ENCODE measurements at places on chromosomes 5 and 9. TPM values are rescaled to one million over a fixed set of nuclear protein-coding genes. Genes with fewer than 3 reads are reported as not detected.

GRCh38 chr5:172659909-172660628, 19.0 kb downstream of the NEURL1B start:
- no peak for DNase-seq

DNA sequence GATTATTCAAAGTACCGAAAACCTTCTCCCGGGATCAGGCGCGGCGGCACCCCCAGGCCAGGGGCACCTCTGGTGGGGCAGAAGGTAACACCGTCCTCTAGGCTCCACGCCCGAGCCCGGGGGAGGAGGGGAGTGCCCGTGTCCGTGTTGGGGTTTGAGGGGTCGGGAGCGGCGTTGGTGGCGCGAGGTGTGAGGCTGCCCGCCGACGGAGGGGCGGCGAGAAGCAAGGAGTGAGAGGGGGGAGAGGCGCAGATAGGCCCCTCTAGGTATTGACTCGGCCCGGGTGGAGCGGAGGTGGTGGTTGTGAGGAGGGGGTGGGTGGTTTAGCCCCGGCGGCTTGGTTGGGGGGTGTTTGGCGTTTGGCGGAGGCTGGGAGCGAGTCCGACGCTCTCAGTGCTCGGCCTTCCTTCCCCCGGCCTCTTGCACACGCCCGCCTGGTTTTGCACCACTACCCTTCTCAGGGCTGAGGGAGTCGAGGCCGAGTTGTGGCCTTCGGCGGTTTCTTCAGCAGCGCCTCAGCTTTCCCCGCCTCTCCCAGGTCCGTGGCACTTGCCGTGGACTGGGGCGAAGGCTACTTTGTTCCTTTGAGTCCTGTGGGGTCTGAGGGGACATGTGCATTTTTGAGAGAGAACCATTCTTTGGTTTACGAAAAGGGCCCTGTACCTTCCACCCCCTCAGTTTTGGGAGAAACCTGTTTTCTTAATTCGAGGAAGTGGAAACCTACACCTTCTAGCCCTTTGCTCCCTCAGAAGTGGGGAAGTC, 450 bp downstream of the GPBP1 start:
- peak; percentile 25 for DNase-seq

- no peak for DNase-seq
Observed at GRCh38 chr5:157245476-157245875, 20.4 kb upstream of the CYFIP2 start.

DNA sequence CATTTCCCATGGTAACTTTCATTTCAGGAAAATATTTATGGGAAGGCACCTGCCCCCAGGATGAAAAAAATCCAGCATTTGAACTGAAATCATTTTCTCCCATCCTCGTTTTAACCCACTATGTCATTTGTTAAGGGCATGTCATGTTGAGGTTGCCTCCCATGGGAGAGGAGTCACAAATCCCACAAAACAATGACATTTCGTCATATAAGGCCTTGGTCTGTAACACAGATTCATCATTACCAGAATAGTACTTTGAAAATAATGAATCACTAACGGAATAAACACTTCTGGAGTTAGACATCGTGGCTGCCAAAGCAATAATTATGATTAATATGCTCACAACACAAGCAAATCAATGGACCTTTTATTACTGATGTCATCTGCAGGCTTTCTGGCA, 274.1 kb downstream of the NDUFS4 start:
- DNase-seq: no peak

DNA sequence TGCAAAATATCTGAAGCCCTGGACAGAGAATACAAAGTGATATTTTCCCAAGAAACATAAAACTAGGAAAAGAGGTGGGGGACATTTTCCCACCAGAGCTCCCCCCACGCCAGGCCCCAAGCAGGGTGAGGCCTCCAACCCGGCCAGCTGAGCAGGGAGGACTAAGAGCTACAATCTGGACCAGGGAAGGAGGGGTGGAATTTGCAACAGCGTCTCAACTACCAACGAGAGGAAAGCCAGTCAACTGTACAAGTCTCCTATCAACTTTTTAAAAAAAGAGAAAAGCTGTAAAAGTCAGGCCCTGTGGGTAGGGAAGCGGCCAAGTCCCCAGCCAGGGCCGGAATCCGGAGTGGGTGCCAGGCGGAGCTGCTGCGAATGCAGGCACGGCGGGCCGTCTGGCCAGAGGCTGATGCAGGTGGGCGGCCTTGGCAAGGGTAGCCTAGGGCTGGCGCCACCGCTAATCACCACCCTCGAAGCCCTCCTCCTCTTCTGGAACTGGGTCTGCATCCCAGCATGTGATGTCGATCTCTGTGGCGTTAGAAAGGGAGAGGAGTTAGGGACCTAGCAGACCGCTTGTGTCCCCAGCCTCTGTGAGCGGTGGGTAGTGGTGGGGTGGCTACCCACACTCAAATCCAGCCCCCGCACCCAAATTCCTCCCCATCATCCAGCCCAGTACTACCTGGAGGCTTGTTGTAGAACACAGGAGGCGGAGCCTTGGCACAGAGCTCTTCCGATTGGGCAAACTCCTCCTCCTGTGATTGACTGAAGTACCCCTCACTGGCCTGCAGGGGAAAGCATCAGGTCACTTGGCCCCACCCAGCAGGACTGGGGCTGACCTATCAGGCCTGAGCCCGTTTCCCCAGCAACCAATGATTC, 10.6 kb downstream of the PRR7 start:
- DNase-seq: peak; percentile 71

DNA sequence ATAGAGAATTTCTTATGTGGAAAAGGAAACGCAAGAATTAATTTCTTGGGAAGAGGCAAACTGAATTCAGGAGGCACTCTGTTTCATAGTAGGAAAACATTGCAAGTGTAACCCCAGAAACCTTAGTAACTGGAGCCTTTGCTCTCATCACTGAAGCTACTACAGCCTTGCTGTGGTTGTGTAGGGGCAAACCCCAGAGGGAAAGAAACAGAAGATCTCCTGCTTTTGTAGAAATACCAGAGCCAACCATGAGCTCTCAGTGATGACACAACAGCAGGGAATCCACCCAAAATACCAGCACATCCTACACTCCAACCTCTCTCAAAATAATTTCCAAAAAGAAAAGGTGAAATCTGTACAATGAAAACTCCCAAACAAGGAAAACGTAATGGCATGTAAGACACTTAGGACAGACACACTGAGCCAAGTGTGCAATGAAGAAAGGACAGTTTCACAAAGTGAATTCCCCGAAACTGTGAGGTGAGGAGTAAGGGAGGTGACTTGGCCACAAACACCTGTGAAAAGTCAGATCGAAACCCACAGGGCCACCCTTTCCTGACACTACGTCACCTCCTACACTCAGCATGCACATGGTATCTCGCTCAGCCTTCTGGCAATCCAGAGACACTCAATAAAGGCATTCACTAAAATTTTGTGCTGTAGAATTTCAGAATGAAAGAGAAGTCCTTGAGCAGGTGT, 8.5 kb upstream of the ACSL6 start:
- DNase-seq: no peak

GRCh38 chr5:17381932-17382331, 116.1 kb upstream of the TAF11L2 start:
- no peak for DNase-seq

- DNase-seq: no peak
Observed at GRCh38 chr9:89774858-89775370, 170.1 kb downstream of the GADD45G start.

- DNase-seq: no peak
Observed at GRCh38 chr5:174084691-174085154, 39.2 kb downstream of the NSG2 start.

- no peak for DNase-seq
Observed at GRCh38 chr9:132042324-132042723, 37.3 kb downstream of the MED27 start.

DNA sequence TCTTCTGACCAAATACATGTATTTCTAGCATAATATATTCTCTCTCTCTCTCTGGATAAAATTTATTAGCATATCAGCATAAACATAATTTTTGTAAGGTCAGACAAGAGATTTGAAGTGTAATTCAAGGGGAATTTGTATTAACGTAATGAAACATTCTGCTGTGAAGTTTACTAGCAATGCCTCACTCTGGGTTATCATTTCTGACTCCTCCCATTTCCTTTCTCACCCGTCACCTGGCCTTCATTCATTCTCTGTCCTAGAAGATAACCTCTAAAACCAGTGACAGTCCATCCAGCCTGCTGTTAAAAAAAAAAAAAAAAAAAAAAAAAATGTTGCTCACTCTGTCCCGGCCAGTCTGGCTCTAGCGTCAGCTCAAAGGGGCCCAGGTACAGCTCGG, 27.1 kb downstream of the GRAMD2B start:
- no peak for DNase-seq

GRCh38 chr5:6601271-6601670, 31.6 kb downstream of the NSUN2 start:
- no peak for DNase-seq

DNA sequence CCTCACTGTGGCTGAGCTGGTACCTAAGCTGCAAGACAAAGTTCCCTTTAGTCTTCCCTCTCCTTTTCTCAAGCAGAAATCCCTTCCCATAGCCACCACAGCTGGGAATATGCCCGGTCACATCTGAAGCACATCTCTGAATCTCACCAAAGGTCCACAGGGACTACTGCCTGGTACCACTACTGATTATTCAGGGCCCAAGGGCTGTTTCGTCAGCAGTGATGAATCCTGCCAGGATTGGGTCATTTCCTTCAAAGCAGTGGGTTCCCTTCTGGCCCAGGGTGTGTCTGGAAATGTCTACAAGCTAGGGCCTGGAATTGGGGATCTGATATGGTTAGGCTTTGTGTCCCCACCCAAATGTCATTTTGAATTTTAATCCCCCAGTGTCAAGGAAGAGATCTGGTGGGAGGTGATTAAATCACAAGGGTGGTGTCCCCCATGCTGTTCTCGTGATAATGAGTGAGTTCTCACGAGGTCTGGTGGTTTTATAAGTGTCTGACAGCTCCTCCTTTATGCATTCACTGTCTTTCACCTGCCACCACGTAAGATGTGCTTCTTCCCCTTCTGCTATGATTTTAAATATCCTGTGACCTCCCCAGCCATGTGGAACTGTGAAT, 83.2 kb upstream of the FST start:
- no peak for DNase-seq

DNA sequence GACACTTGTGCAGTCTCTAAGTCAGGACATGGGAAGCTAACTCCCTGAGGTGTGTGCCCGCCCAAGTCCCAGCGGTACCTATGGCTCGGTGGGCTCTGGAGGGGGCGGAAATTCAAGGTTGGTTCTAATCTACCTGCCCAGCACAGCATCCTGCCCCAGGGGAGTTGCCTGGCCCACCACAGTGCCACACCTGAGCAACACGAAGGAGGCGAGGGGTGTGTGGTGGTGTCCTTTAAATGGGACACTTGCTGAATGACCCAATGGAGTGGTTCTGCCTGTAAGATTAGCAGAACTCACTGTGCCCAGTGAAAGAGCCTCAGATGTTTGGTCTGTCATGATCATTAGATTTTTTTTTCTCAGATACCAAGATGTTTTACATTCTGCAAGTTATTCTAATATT, 70.7 kb upstream of the OTULINL start:
- no peak for DNase-seq

DNA sequence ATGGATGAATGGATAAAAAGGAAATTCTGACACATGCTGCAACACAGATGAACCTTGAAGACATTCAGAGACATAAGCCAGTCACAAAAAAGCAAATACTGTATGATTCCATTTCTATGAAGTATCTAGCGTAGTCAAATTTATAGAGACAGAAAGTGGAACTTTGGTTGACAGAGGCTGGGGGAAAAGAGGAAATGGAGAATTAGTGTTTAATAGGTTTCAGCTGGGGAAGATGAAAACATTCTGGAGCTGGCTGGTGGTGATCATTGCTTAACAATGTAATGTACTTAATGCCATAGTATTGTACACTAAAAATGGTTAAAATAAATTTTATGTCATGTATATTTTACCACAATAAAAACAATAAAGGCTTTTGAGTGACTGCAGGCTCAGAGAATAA, 24.2 kb downstream of the PPIC start:
- DNase-seq: no peak

- DNase-seq: no peak
Observed at GRCh38 chr9:75962662-75963036, 72.2 kb downstream of the PCSK5 start.

GRCh38 chr9:94993160-94993820, 266.8 kb downstream of the AOPEP start:
- no peak for DNase-seq

DNA sequence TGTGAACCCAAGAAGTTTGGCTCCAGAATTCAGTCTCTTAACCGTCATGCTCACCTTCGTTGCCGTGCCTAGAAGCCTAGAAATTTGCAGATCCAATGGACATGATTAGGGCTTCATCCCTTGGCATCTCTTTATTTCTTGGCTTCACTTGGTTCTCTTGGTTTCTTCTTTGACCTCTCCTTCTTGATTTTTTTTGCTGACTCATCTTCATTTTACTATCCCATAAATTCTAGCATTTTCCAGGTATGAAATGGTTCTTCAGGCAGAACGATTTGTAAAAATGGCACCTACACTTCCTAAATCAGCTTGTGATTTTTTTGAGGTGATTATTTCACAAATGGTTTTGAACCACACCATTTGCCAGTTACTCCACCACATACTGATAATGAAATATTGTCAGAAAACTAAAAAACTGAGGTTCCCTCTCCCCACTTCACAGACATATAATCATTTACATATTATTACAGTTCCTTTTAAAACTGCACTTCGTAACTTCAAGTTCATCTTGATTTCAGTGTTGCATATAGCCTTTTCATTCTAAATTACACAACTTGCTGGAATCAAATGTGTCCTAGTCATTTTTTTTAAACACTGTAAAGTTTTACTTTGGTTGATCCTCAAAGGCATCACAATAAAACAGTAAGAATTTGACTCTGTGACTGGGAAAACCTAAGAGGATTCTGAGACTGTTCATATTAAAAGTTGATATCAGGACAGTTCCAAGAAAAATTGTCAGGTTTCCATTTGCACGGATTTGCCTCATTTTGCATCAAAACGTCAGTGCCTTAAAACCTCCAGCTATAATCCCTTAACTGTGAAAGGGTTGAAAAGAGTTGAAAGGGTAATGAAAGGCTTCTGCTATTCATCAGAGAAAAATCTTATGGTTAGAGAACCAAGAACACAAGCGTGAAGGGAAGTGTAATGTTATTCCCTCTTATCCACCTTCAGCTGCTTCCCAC, 8.9 kb upstream of the NREP start:
- DNase-seq: no peak

DNA sequence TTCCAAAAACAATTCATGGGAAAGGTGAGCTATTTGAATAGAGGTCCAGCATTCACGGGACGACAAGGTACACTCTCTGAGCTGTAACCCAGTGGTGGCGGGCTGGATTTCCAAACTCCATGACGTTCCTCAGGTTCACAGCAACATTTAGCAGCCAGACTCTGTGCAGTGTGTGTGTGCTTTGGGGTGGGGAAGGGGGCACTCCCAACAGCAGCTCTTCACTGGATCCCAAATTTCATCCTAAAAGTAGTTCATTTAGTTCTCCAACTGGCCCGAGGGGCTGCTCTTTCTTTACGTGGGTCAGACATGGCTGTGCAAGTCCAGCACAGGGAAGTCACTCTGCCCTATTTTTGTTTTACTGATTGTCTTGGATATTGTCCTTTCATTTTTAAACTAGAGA, 98.0 kb upstream of the IRX2 start:
- no peak for DNase-seq

GRCh38 chr5:389197-389821, 53.7 kb upstream of the EXOC3 start:
- no peak for DNase-seq

Gene IL9
- polyA plus RNA-seq: not detected

Gene GABBR2
- 4.0 TPM for polyA plus RNA-seq

Gene MRPS30
- polyA plus RNA-seq: 62.3 TPM

Gene TMEM252
- 8.2 TPM for polyA plus RNA-seq

Gene PDE6A
- polyA plus RNA-seq: 0.21 TPM

Gene ST8SIA4
- polyA plus RNA-seq: 6.5 TPM

Gene TMEM174
- 16.4 TPM for polyA plus RNA-seq

Gene LHX3
- not detected for polyA plus RNA-seq

Gene FOXI1
- 8.9 TPM for polyA plus RNA-seq

Gene BSPRY
- 8.8 TPM for polyA plus RNA-seq

Data from left renal pelvis (tissue), 4 donors.